GM12864 (cell line): ENCODE measurements at places on chromosomes 1 and 21.

GRCh38 chr1:176033474-176033873 is 173.6 kb downstream of the COP1 start:
- no peak for DNase-seq

DNA sequence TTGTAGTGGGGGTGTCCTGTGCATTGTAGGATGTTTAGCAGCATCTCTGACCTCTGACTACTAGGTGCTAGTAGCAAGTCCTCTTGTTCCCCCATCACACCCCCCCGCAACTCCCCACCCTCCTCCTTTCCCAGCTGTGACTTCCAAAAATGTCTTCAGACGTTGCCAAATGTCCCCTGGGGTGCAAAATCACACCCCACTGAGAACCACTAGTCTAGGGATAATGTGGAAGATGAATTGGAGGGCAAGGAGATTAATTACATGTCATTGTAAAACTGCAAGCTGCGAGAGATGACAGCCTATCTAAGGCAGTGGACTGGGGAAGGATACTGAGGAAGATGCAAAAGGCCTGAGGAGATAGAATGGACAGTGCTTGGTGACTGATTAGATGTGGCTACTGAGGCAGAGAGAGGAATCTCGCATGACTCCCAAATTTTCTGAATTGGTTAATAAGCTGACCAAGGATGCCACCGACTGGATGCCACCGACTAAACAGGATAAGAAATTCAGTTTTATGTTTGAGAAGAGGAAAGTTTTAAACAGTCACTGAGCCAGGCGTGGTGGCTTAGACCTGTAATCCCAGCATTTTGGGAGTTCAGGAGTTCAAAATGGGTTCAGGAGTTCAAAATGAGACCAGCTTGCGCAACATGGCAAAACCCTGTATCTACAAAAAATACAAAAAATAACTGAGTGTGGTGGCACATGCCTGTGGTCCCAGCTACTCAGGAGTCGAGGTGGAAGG is 3.1 kb upstream of the JAK1 start:
- no peak for DNase-seq

DNA sequence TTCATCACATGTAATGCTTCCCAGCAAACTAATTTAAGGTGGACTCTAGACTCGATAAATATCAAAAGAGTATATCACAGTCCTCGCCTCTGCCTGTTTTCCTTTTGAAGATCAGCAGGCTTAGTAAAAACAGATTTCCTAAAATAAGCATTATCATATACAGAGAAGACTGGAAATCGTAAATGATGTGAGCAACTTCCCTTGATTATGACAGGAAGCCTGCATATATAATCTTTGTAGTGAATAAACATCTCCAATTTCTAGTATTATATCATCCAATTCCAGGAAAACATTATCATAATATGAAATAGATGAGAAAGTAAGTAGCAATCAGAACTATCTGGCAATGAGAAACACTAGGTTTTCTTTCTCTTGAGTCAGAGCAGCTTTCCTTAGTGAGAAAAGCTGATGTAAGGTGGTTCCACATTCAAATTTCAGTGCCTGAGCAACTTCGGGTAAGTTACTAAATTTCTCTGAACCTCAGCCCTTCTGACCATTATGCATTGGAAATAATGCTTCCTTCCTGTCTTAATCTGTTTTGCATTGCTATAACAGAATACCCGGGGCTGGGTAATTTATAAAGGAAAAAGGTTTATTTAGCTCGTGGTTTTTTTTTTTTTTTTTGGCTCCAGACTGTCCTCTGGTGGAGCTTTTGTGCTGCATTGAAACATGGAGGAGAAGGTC is 12.6 kb upstream of the POU2F1 start:
- DNase-seq = no peak

- DNase-seq = no peak
Observed at GRCh38 chr1:34125721-34126380, 39.2 kb downstream of the CSMD2 start.

GRCh38 chr1:27418326-27419185 is 26.1 kb downstream of the GPR3 start:
- DNase-seq = peak; percentile 66

DNA sequence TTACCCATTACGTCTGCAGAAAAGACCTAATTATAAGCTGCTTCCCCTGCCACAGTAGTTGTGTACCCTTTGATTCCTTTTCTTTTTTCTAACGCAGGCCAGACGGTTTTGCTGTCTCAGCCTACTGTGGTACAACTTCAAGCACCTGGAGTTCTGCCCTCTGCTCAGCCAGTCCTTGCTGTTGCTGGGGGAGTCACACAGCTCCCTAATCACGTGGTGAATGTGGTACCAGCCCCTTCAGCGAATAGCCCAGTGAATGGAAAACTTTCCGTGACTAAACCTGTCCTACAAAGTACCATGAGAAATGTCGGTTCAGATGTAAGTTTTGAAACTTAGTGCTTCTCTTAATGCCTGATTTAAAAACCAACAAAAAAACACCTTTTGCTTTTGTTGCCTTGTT is 35.8 kb downstream of the ATF6 start:
- no peak for DNase-seq

GRCh38 chr1:78184460-78185072 is 138.8 kb downstream of the GIPC2 start:
- DNase-seq = no peak

GRCh38 chr1:151992303-151993083 is 1.2 kb downstream of the S100A10 start:
- DNase-seq = no peak

GRCh38 chr1:89690595-89690994 is 57.7 kb downstream of the LRRC8C start:
- DNase-seq = no peak

DNA sequence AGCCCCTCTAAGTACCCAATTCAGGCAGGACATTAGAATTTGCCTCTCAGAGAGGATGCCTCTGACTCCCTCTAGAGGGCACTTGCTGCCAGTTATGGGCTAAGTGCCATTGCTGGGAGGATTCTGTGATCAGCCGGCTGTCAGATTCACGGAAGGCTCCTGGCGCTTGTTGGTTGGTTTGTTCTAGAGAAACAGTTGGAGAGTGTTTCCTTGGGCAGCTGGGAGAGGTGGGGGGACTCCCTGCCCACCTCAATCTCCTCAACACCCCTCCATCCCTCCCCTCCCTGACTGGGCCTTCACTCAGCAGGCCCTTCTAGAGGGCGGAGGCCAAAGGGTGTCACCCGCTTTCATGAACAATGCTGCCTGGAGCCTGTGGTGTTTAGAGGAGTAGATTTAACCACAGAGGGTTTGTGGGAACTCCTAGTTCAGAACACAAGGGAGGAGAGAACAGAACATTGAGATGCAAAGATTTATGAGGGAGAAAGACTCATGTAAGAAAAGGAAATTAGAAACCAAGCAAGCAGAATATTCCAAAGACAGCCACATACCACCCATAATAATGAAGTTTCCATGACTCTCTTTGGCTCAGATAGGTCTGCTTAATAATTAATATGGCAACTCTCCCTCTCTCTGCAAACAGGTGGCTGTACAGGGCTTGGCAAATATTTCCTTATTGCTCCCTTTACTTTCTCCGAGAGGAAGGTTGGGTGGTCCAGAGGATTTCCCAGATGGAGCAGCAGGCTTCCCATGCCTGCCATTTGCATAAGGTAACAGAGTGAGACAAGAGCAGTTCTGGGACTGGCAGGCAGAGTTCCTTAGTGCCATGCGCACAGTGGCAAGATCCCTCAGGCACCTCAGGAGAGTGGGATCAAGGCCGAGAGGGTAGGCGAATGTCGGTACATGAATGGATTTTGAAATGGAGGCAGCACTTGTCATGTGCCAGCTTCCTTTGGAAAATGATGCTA is 30.0 kb upstream of the ACP6 start:
- DNase-seq = no peak

GRCh38 chr1:18583326-18583941 is 47.2 kb upstream of the PAX7 start:
- no peak for DNase-seq

DNA sequence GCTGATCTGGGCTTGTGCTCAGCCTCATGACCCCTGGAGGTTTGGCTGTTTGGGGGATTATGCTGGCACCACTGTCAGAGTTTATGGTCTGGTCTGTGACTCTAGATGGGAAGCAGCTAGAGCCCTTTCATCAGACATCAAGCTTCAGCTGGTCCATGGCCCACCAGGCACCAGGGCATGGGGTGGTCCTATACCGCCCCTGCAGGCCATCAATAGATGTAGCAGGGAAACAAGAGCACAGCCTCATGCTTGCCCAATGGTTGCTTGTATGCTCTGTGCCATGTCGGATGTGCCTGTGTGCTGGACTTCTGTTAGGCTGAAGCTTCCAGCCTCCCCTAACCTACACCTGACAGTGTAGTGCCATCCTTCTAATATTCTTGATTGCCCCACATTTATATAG is 71.1 kb upstream of the CD34 start:
- no peak for DNase-seq

DNA sequence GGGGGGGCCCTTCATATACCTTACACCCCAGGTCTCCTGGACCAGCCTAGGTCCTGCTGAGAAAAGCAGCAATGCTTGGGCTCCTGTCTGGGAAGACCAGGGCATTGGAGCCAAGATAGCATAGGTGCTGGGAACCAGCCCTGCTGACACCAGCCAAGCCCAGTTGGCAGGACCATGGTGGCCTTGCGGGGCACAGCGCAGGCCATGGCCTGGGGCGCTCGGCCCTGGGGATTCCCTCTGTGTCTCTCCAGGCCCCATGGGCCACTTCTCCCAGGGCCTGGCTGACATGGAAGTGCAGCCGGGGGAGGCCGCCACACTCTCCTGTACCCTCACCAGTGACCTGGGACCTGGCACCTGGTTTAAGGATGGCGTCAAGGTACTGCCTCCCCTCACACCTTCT is 23.3 kb downstream of the IGFN1 start:
- no peak for DNase-seq

- no peak for DNase-seq
Observed at GRCh38 chr21:16071092-16071491, 341.3 kb downstream of the USP25 start.

DNA sequence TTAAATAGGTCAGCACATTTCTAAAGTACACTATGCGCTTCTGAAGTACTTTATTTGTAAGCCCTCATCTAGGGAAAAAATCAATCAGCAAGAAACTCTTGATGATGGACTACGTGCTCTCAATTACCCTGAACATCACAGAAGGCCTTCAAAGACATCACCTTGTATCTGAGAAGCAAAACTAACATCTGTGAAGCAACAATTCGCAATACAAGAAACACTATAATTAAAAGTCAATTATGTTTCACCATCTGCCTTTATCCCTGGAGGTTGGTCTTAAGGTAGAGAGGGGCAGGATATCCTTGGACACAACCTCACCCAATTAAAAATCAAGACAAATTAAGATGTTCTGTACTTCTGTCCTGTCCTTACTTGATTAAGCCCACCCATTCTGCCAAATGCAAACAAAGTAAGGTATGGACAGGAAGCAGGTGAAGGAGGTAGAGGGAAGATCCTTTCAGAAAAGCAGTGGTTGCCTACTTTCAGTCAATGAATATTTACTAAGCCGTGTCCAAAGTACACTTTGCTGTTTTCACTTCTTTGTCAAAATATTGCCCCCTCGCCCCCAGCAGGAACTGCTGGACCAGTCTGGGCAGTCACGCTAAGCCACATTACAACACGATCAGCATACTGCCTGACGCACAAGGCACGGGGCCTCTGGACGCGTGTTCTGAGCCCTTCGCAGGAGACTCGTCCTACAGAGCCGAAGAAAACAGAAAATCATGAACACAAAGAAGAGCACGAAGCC is 887 bp downstream of the SLC19A2 start:
- no peak for DNase-seq

- no peak for DNase-seq
Observed at GRCh38 chr21:37763298-37763697, 153.0 kb downstream of the KCNJ6 start.

DNA sequence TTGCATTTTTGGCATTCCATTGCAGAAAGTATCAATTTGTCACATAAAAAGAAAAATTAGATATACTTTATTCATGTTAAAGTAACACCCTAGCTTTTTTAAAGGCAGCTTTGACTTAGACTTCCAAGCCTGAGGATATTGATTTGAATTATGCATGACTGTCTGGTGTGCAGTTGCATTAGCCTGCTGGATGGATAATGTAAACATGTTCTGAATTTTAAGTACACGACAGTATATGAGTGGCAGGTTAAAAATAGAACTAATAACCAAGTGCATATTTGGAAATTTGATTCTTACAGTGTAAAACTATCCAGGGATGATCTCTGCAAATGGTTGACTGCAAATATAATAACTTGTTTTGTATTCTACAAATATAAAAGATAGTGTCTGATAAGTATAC is 124.0 kb downstream of the SYT14 start:
- DNase-seq = no peak

DNA sequence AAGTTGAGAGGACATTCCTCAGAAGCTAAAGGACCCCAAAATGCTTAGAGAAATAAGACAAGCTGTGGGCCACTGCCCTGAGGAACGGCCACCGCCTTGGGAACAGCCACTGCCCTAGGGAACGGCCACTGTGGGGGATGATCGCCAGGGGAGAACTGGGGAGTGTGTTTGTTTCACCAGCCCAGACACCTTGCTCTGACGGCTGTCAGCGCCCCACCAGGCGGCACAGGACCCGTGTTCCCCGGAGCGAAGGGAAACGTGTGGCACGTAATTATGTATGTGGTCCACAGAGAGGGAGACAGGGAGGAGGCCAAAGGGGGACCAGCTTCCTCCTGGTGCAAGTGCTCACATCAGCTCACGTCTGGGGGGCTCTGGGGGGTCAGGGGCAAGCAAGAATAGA is 45.8 kb upstream of the RIPK4 start:
- DNase-seq = no peak

DNA sequence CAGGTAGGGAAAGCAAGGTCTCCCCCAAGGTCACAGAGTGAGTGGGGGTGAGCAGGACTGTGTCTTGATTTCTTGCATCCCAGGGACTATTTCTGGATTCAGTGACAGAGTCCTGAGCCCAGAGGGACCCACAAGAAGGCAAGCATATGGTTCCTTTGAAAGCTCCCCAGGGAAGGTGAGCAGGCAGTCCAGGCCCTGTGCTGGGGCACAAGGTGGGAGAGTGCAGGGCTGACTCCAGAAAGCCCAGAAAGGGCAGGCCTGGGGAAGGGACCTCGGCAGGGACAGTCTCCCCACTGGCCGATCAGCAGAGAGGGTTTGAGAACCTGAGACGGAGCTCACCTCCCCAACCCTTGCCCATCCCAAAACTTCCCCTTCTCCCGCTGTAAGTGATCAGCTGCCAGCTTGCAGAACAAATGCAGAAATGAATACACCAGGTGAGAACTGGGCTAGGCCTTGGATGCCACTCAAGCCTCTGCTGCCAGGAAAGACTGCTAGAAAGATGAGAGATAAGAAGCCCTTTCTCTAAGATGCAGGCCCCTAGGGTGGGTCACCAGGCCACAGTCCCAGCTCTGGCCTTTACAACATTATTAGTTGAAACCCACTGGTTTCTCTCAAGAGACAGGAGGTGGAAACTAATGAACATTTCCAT is 121.0 kb downstream of the GLIS1 start:
- DNase-seq = no peak

GRCh38 chr1:202713110-202713509 is 2.9 kb upstream of the SYT2 start:
- no peak for DNase-seq
